ENCODE measurements at places on chromosomes 12 and 14.
A peak's percentile ranks its signal among the peaks of the same experiment; 100 is the strongest.

GRCh38 chr12:30517320-30517719 is 178.3 kb downstream of the IPO8 start:
- DNase-seq = no peak

DNA sequence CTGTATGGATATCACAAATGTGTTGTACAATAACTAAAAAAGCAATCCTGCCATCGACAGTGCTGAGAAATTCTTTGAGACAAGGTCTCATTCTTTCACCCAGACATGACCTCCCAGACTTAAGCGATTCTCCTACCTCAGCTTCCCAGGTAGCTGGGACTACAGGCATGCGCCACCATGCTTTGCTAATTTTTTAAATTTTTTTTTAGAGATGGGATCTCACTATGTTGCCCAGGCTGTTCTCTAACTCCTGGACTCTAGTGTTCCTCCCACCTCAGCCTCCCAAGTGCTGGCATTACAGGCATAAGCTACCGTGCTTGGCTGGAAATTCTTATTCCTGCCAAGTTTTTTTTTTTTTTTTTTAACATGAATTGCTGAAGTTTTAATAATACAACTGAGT is 16.5 kb upstream of the NOXRED1 start:
- no peak for DNase-seq

- DNase-seq = no peak
Measured at GRCh38 chr14:57417228-57417627, 26.8 kb downstream of the NAA30 start.

DNA sequence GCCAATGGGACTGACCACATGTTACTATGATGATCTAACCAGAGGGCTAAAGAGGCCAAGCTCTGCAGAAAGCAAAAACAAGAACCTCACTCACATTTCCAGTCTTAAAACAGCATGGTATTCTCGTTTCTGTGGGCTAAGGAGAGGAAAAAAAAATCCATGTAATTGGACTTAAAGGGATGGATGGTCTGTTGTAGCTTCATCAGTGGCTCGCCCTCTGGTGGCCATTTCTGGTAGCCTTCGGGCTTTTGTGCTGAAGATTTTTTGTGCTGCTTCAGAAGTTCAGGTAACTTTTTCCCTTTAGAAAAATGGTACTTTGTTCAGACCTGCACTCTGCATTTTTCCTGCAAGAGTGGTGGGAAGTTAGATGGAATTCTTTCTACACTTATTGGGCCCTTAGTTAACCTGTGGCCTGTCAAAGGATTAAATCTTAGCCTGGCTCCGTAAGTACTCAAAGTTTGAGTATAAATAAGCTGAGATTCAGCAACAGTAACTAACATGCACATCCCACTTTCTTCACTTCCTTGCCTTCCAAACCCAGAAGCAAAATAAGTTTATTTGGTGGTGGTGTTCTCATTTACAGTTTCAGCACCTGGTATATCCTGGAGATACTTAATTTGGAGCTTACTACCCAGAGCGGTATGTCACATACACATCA is 22.3 kb downstream of the DCAF4 start:
- DNase-seq = peak; percentile 25

- no peak for DNase-seq
Measured at GRCh38 chr12:29737644-29738043, 46.1 kb downstream of the TMTC1 start.

DNA sequence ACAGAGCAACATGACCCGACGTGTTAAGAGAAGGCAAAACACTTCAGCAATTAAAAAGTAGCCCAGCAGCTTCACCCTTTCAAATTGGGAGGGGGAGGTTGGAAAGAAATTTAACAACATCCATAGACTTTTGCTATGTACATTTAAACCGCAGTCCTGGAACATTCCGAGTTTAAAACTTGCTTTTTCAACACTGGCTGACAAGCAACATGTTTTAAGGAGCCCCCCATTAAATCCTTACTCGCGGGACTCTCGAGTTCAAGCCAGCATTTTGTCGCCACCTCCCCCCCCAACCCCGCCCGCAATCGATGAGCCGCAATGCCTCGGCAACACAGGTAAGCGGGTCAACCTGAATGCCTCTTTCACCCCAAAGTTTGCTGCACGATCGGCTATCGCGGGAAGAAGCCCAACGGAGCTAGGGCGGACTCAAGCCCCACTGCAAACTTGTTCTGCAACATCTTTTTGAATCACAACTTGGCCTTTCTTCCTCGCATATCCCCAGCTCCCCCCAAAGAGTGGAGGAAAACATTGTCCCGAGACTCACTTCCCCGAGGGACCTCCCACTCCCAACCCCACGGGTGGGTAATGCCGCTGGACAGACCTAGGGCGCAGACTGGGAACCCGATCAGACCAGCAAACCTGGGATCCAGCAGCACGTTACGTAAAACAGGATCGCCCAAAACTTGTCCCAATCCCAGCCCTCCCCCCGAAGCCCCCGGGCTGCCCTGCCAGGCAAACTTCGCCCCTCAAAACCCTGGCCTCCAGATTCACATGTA is 777 bp downstream of the ZFP36L1 start:
- DNase-seq = no peak

- DNase-seq = no peak
Measured at GRCh38 chr12:68868043-68868790, 60.2 kb downstream of the MDM2 start.

DNA sequence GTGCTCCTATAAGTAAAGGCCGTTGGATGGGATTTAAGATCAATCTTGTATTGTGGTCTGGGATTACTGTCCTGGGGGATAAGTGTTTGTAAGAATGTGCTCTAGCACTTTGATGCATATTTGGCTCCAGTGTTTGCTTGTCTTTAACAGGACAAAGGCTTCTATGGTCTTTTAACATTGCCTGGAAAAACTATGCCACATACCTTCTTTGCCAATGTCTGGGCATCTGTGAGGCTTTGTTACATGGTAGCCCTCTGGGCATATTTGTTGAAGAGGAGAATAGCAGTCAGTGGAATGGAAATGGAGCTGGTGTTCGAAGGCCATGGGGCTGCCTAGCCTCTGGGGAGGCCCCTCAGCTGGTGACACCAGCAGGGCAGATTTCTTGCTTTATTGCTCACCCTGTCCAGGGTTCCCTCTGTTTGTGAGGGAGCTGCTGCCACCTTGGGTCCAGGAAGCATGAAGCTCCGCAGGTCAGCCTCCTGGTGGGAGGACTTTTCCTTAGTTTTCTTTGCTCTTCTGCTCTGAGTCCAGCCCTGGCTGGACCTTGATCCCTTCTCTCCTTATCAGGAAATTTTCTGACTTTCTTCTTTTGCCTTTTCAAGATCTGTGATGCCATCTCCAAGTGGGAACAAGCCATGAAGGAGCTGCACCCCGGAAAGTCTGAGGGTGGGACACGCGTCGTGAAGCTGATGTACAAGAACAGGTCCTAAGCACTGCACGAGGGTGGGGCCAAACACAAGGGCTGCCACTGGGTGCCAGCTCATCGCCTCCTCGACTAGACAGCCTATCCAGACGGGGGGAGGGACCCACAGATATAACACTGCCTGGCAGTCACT is 19.5 kb downstream of the PIGH start:
- no peak for DNase-seq

GRCh38 chr12:86521870-86522269 is 265.7 kb upstream of the MGAT4C start:
- no peak for DNase-seq

GRCh38 chr14:81521356-81521755 is 12.3 kb downstream of the SEL1L start:
- no peak for DNase-seq

All from stimulated activated CD8-positive, alpha-beta memory T cell treated with anti-CD3 and anti-CD28 coated beads, Interleukin-2, amount 100 ng/mL, for 1 hour (primary cell).